Pons (tissue), 1 donor: ENCODE measurements at places on chromosomes 16 and 17.

- DNase-seq = no peak
Measured at GRCh38 chr17:37726891-37727675, 17.8 kb downstream of the HNF1B start.

DNA sequence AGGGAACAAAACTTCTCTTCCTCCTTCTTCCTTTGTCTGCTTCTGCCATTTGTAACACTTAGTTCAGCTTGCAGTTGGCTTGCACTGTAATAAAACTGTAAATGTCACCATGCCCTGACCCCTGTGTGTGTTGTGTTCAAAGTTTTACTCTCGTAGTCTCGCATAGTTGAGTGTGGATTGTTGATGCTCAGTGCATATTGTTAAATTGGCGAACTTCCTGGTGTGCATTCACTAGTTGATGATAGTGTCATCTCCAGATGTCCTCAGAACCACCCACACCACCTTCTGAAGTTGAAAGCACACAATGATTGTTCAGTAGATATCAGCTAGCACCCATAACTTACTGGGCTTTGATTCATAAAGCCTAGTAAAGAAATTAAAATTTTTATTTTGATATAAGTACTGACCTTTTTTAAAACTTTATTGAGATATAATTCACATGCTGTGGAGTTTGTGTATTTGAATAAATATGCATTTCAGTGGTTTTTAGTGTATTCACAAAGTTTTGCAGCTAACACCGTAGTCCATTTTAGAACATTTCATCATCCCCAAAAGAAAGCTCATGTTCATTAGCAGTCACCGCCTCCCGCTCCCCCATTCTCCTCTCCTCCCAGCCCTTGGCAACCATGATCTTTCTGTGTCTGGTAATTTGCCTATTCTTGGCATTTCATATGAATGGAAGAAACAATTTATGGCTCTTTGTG, 25.0 kb downstream of the USP10 start:
- no peak for DNase-seq

DNA sequence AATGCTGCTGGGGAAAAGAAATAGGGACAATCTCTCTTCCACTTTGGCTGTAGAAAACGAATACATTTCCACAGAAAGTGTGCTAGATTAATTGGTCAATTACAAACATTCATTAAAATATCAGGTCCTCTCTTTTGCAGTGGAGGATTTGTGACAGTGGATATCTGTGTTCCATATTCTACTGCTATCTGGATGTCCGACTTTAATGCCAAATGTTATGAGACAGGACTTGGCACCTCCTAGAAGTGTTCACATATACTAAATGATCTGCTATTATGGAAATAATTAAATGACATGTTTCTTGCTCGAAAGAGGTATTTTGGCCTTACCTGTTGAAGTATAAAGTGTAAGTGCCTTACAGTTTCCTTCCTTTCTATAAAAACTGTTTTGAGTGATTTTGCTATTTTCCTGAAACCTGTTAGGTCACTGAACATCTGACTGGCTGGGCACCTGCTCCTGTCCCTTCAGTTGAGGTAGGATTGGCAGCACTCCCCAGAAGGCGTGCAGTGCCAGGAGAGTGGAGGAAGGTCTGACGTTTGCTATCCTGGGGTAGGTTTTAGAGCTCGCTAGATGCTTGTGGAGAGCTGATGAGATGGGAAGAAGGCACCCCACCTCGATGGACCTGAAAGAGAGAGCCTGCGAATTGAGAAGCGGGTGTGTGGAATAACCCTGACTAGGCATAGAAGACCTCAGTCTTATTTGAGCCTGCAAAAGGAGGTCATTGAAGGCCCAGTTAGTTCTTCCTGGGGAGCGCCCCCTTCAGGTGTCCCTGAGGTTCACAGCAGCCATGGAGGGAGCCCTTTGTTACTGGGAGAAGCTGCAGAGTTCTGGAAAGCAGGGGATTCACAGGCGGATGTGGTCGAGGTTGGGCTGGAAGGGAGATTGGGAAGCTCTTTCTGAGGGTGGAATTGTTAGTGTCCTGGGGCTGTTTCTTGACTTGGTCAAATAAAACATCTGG, 159.4 kb upstream of the ZNF267 start:
- peak; percentile 14 for DNase-seq

- no peak for DNase-seq
Measured at GRCh38 chr17:63442549-63443035, 3.5 kb downstream of the CYB561 start.

DNA sequence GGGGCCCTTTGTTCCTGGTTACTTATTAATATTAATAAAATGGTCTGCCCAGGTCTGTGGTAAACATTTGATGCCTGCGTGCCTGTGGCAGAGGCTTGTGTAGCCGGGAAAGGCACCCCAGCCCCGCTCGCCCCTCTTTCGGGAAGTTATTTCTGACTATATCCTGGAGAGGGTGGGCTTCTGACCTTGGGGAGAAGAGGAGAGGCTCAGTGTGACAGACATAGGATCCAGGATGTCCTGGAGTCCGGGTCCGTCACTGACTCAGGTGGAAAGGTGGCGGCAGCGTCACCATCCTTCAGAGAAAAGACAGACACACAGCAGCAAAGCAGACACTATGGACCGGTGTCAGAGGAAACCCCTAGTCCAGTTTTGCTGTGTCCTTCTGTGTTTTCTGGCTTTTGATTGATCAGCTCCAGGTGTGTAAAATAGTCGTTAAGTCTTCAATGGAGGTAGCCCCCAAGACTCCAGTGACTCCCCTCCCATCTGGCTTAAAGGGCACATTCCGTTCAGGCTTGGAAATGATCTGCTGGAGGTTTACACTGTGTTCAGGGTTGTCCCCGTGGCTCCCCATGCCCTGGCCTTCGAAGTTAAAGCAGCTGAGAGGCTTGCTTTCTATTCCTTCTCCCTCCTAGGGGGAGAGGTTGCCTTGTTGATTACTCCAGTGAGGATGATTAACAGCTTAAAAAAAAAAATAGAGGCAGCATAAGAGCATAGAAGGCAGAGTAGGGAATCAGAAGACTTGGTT, 81.6 kb downstream of the CCDC182 start:
- peak; percentile 42 for DNase-seq

DNA sequence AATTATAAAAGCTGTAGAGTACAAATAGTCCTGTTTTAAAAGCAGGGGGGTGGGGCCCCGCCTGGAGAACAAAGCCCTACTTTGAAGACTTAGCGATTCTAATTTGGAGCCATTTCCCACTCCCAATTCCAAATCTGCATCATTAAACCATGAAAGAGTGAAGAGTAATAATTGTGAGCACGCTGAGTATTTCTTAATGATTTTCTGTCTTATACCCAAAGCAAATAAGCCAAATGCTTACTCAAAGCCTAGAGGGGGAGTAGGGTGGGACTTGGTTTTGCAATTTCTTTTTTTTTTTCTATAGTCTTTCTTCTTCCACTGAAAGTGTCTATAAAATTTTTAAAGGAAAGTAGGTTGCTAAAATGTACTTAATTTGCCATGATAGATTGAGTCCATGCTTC, 470.1 kb downstream of the TOX3 start:
- DNase-seq = no peak

DNA sequence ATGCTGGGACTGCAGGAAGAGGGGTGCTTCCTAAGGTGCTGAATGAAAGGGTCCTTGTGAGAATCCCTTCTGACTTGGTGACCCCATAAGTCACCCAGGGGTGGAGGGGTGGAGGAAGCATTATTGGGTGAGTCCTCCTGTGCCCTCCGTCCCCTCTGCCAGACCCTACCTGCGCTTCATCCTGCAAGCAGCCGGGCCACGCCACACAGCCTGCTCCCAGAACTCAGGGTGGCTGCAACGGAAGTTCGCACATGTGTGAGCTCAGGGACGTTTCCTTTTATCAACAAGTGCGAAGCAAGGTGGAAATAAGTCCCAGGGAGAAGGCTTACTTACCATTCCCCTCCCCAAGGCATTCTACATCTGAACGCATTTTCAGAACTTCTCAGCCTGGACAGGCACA, 40.9 kb downstream of the COX4I1 start:
- no peak for DNase-seq

DNA sequence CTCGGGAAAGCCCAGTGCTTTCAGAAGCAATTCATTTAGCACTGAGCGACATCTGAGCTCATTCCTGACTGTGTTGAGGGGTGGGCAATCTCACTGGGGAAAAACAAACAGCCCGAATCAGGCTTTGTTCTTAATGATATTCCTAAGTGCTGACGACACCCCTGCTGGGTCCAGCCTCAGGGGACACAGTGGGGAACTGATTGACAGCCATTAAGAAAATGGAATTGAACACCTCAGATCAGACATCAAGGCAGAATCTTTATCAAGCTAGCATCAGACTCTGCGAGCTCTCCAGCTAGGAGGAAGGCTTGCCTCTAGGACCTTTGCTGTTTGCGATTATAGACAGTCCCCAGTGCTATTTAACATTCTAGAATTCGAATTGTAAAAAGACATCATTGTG, 22.5 kb upstream of the LYRM9 start:
- no peak for DNase-seq

DNA sequence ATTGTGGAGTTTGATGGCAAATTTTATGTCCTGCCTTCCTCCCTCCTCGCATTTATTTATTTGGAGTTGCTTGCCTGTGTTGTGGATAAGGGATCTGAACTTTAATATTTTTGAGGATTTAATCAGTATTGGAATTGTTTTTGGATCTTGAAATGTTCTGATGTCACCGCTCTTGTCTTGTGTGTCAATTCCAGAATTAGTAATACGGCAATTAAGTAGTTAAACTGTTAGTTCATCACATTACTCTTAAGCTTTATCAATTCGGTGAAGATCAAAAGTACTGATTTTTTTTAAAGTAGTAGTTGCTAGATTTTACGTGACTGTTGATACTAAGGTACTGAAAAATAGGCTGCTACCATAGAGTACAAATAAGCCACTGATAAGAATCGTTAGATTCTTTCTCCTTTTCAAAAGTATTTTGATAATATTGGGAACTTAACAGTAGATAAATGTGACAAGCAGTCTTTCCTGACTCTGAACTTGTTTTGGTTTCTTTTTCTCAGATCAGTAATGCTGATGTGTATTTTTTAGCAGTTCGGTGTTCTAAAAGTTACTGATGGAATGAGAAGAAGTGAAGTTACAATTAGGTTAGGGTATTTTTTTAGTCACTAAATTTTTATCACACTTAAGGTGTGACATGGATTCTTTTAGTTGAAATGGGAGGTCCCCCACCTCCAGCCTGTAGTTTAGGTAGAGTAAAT, 2.0 kb downstream of the RBBP6 start:
- peak; percentile 23 for DNase-seq

- no peak for DNase-seq
Measured at GRCh38 chr16:78092758-78093157, 6.7 kb upstream of the WWOX start.

DNA sequence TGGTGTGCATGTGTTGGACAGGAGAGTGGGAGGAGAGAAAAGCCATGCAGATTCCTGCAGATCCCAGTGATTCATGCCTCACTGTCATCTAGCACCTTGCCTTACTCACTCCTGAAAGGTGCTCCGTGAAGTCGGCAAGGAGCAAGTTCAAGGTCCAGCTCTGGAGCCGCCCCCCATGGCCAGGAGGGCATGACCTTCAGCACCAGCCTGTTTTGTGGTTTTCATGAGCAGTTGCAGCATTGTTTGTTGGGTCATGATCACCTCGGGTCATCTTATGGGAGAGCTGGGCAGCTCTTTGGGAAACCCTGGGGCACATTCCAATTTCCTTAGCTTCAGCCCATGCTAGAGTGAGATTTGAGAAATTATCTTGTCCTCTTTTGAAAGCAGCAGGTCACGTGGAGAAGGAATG, 137.5 kb upstream of the IRX3 start:
- no peak for DNase-seq

GRCh38 chr17:76104140-76104895, 731 bp upstream of the EXOC7 start:
- no peak for DNase-seq

DNA sequence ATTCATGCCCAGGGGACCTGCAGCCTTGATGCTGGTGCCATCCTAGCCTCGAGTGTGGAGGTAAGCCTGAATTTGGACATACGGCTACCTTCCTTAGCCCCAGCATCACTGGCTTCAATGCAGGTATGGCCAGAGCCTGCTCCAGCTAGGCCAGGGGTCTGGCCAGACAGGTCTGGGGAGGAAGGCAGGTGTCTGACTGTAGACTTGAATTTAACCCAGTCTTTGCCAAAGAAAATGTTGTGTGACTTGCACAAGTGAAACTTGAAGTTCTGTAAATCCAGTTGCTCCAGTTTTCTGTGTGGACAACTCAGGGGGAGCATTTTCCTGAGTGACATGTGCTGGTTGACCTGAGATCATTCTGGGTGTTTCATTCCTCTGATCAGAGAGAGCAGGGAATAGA, 32.8 kb downstream of the TMEM238L start:
- no peak for DNase-seq

DNA sequence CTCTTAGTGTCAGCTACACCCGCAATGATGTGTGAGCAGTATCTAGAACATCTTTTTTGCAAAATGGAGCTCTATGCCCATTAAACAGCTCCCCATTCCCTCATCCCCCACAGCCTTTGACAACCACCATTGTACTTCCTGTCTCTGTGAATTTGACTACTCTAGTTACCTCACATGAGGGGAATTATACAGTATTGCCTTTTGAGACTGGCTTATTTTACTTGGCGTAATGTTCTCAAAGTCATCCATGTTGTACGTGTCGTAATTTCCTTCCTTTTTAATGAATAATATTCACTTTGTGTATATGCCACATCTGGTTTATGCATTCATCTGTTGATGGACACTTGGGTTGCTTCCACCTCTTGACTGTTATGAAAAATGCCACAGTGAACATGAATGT, 23.2 kb upstream of the CCL22 start:
- DNase-seq = no peak

DNA sequence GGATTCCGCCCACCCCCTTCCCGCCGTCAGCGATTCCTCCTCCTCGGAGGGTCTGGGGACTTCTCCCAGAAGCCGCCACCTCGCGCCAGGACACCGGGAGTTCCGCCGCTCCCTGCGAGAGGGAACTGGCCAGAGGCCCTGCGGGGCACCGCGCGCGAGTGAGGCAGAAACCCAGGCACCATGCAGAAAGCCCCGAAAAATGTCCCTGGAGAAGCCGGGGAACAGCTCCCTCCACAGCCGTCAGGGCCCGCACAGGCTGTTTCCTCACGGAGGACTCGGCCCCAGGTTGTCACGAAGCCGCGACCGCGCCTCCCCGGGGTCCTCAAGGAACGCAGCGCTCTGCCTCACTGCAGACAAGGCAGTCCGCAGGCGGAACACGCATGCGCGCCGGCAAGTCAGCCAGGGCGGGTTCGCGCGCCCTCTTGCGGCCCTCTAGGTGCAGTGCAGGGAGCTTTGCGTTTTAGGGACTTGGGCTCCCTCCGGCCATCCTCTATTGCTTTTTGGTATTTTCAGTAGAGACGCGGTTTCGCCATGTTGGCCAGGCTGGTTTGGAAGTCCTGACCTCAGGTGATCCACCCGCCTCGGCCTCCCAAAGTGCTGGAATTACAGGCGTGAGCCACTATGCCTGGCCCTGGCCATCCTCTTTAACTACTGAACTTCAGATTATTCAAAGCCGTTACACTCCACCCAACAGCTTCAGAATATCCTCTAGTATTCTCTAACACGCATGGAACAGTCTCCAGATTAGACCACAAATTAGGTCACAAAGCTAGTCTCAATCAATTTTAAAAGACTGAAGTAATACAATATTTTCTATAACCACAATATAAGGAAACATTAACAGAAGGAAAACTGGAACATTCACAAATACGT, 20.3 kb upstream of the ZNF287 start:
- DNase-seq = peak; percentile 90
